ENCODE measurements at places on chromosomes 5 and 9. TPM values are rescaled to one million over a fixed set of nuclear protein-coding genes. Genes with fewer than 3 reads are reported as not detected.

ANKRD31 gene
- 0.05 TPM for total RNA-seq

FBXO4 gene
- total RNA-seq: 4.4 TPM

TMEM8B gene
- total RNA-seq: 9.0 TPM

NXNL2 gene
- total RNA-seq: not detected

B4GALT7 gene
- 34.6 TPM for total RNA-seq

CCDC180 gene
- 7.7 TPM for total RNA-seq

TRIM36 gene
- total RNA-seq: 9.9 TPM

OR1K1 gene
- total RNA-seq: not detected

ANKRD34B gene
- total RNA-seq: 0.62 TPM

Data from endothelial cell (in vitro differentiated cells).